Fibroblast of upper back skin (primary cell): ENCODE measurements at places on chromosomes 13 and 19.
A peak's percentile ranks its signal among the peaks of the same experiment; 100 is the strongest.

DNA sequence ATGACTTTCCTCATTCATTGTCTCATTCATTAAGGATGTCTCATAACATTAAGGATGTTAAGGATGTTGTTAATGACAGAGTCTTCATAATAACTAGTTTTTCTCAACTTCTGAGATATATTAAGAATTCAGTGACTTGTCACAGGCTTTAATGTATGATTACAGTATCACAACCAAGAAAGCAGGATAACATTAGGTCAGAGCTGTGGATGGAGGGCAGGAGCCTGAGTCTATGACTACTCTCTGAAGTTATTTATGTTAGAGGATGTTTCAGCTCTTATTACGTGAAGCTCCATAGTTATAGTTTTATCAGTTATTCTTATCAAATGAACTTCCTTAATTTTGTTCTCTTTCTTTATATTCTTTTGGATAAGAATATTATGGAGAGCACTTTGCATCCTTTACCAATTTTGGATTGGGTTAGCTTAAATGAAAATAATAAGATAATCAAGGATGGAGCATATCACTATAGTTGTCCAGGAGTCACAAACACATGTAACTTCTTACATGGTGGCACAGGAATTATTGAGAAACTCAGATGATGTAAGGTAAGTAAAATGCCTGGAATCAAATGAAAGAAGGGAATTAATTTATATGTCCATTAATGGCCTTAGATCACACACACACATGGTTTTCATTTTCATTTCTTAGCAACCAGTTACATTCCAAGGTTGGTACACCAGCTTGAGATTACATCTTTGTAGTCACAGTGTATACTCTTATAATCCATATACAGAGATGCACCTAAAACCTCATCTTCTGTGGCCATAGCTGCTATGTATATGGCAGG is 57.0 kb downstream of the SLC10A2 start:
- DNase-seq, result peak; percentile 83

GRCh38 chr19:16524991-16525734 is 17.1 kb downstream of the CHERP start:
- DNase-seq, result no peak

GRCh38 chr13:98141509-98142379 is 1.1 kb upstream of the FARP1 start:
- no peak for DNase-seq

DNA sequence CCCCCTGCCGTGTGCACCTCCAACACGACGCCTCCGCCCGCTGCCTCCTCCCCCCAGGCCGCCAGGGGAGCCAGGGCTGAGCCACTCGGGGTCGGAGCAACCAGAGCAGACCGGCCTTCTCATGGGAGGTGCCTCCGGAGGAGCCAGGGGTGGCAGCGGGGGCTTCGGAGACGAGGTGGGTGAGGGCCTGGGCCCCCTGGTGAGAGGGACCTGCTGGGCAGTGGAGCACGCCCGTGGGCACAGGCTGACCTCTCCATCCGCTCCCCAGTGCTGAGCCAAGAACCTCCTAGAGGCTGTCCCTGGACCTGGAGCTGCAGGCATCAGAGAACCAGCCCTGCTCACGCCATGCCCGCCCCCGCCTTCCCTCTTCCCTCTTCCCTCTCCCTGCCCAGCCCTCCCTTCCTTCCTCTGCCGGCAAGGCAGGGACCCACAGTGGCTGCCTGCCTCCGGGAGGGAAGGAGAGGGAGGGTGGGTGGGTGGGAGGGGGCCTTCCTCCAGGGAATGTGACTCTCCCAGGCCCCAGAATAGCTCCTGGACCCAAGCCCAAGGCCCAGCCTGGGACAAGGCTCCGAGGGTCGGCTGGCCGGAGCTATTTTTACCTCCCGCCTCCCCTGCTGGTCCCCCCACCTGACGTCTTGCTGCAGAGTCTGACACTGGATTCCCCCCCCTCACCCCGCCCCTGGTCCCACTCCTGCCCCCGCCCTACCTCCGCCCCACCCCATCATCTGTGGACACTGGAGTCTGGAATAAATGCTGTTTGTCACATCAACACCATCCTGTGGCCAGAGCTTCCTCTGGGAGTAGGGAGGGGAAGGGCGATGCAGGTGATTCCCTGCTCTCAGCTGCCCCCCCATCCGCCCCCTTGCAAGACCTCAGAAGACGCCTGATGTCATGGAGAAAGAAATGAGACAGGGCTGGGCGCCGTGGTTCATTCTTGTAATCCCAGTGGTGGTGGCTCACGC is 12.0 kb downstream of the BCAM start:
- DNase-seq, result no peak

DNA sequence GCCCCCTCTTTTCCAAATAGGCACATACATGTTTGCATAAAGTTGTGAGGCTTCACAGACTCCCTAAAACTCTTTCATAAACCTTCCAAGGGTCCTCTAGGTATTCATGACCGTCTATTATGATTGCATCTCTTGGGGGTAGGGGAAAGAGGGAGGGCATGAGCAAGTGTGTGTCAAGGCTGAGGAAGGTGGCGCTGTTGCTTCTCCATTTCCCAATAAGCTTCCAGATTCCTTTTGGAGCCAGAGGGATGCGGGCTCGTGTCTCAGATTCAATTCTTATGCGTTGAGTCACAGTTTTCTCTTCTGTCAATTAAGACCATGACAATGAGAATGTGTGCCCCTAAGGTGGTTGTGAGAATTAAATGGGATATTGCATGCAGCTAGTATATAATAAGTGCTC is 51.0 kb upstream of the CYP2A7 start:
- DNase-seq, result no peak

DNA sequence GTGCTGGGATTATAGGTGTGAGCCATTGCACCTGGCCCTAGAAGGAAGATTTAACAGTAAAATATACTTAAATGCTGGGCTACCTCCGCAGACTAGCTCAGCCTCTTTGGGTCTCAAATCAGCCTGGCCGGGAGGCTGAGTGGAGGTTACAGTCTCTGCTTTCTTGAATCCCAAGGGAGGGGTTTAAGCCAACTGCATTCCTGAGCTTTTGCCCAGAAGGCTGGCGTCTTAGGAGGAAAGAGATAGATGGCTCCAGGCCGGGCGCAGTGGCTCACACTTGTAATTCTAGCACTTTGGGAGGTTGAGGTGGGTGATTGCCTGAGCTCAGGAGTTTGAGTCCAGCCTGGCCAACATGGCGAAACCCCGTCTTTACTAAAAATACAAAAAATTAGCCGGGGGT is 623 bp upstream of the C5AR1 start:
- peak; percentile 40 for DNase-seq

DNA sequence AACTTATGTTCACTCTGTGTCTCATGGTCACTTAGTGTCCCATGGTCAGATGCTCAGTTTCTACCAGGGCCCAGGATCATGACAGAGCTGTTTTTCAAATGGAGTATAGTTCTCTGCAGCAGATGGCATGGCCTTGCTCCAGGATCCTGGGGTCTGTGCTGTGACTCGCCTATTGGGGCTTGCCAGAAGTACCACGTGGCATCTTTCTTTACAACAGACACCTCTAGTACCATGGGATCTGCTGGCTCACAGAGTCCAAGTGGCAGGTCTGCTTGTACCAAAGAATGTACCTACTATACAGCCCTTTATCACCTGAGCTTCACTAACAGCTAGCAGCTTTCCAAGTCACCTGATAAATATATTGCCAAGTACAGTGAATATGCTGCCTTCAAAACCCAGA is 6.0 kb upstream of the RNF6 start:
- DNase-seq, result no peak

- DNase-seq, result no peak
Measured at GRCh38 chr13:101408154-101408553, 8.2 kb downstream of the NALCN start.

DNA sequence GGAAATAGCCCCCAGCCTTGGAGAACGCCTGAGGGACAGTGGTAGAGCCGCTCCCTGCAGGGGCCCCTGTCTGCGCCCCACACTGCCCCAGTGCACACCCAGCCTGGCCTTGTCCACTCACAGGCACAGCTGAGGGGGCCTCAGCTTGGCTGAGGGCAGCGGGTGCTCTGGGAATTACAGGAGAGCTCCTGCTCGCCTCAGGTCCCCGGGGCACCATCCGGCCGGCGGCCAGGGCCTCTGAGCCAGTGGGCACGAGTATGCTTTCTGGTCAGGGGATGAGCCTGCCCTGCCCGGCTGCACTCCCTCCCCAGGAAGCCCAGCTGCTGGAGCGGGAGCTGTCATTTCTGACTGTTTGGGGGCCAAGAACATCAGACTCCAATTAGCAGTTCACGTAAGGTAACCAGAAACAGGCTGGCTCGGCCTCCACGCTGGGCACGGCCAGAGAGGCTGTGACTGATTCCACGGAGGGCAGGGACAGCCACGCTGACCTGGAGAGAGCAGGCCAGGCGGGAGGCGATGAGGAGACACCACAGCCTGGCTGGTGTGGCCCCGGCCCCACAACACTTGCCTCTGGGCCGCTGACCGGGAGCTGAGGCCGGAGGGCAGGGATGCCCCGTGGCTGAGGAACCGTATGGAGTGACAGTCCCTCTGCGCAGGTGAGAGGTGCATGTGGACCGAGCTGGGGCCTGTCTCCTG is 15.4 kb downstream of the CEBPG start:
- DNase-seq, result no peak

DNA sequence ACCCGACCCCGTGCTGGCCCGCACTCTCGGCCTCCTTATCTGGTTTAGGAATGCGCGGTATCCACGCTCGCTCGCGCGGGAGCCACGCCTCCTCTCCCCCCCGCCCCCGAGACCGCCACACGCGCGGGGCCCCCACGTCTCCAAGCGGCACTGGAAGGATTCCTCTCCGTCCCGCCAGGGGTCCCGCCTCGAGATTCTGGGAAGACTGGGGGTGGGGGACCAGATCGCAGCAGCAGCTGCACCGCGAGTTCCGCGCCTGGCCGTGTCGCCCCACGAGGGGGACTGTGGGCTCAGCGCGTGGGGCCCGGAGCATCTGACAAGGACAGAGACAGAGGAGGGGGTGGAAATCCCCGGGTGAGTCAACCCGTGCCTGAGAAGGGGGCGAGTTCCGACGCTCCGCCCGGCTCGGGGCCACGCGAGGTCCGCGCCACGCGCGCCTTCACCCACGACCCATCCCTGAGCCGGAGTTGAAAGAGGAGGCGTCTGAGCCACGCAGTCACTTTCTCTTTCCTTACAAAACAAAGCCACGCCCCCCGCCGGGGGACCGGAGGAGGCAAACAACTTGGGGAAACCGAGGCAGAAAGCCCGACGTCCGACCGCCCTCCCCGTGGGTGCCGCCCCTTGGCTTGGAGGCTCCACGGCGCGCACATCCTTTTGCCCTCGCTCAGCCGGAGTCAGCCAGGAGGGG is 814 bp downstream of the S1PR2 start:
- DNase-seq, result peak; percentile 45

- DNase-seq, result peak; percentile 66
Measured at GRCh38 chr13:36352350-36352749, 6.2 kb upstream of the SPART start.

GRCh38 chr19:2454199-2454961 is 2.4 kb downstream of the LMNB2 start:
- DNase-seq, result no peak

- peak; percentile 68 for DNase-seq
Measured at GRCh38 chr19:55088543-55089341, 13.1 kb downstream of the EPS8L1 start.

DNA sequence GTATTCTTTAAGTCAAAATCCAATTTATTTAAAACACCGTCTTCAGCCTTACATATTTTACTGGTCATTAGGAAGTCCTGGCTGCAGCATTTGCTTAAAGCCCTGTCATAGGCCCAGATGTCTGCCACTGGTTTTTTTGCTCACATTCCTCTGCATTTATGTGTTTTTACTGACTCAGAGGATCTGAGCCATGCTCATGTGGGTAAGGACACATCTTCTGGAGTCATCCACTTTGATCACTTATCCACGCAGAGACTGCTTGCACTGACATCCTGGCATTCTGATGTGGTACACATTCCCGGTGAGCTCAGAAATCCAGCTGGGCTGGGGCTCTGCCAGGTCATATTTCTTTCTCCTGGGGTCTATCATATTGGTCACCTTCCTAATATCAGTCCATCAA is 531.7 kb upstream of the ARGLU1 start:
- DNase-seq, result peak; percentile 80

DNA sequence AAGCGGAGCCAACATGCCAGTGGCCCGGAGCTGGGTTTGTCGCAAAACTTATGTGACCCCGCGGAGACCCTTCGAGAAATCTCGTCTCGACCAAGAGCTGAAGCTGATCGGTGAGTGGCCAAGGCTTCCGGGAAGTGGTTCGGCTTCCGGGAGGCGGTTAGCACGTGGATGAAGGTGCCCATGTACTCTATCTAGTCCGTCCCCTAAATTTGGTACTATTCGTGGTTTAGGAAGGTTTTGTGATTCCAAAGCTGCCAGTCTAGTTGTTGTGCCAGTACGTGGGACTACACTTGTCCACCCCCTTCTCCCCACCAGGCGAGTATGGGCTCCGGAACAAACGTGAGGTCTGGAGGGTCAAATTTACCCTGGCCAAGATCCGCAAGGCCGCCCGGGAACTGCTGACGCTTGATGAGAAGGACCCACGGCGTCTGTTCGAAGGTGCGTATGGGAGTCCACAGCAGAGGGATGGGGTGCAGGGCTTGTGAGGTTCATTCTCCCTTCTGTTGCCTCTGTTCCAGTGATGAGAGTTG is 579 bp downstream of the RPS9 start:
- DNase-seq, result no peak

DNA sequence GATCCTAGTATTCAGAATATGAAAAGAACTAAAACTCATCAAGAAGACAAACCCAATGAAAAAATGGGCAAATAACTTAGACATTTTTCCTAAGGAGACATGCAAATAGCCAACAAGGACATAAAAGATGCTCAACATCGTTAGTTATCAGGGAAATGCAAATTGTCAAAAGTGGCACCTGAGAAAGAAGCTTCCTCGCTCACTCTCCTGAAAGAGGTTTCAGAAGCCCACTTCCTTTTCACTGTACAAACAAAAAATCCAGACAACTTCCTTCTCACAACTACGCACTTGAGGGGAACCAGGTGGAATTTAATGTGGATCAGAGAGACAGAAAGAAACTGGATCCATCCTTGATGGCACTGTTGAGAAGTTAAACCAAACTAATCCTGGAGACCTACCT is 41.5 kb downstream of the KLF12 start:
- no peak for DNase-seq

- no peak for DNase-seq
Measured at GRCh38 chr19:5016268-5016667, 47.4 kb downstream of the KDM4B start.

- no peak for DNase-seq
Measured at GRCh38 chr19:38478273-38478971, 44.9 kb downstream of the RYR1 start.

DNA sequence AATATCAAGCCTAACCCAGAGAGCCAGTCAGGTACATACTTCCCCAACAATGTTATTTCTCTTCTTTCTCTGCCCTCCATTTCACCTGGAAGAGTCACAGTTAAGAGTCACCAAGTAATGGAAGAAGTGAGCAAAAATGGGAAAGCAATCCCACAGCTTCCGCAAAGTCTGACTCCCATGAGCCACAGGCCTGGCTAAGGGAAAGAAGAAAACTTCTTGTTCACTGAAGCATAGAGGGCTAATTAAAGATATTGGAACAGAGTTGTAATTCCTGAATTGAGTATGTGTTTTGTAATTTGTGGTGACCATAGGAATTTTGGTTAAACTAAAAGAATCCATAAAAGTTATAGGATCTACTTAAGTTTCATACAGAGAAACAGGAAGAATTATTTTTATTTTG is 830.9 kb upstream of the PCDH20 start:
- DNase-seq, result peak; percentile 12

GRCh38 chr19:17327654-17328516 is 6.8 kb downstream of the ANO8 start:
- DNase-seq, result no peak

GRCh38 chr13:30743319-30744055 is 8.1 kb downstream of the ALOX5AP start:
- DNase-seq, result peak; percentile 100

GRCh38 chr13:51714663-51715168 is 89.2 kb downstream of the DHRS12 start:
- DNase-seq, result peak; percentile 74
